Adrenal gland (tissue), 19 donors: ENCODE measurements at places on chromosomes 16 and 17.

- DNase-seq, result no peak
These were observed 34.9 kb downstream of the USP31 start for GRCh38 chr16:23114131-23114904.

DNA sequence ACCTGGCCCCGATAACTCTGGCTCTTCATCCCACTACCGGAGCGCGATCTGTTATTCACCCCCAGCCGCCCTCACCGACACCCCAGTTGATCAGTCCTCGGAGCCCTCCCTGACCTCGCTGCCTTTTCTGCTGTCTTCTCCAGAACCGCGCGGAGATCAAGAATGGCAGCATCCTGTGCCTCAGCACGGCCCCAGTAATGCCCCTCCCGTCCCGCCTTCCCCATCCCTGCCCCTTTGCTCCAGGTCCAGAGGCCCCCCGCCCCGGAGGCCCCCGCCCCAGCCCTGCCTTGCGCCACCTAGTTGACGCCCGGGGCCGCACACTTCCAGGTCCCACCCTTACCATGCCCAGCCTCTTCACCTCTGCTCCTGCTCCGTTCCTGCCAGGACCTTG lies 872 bp downstream of the ELMO3 start:
- no peak for DNase-seq

GRCh38 chr16:72856797-72857196 lies 191.1 kb downstream of the ZFHX3 start:
- no peak for DNase-seq

GRCh38 chr16:70444249-70445063 lies 5.6 kb upstream of the ST3GAL2 start:
- no peak for DNase-seq

GRCh38 chr16:85172455-85173145 lies 60.3 kb upstream of the CIBAR2 start:
- no peak for DNase-seq

DNA sequence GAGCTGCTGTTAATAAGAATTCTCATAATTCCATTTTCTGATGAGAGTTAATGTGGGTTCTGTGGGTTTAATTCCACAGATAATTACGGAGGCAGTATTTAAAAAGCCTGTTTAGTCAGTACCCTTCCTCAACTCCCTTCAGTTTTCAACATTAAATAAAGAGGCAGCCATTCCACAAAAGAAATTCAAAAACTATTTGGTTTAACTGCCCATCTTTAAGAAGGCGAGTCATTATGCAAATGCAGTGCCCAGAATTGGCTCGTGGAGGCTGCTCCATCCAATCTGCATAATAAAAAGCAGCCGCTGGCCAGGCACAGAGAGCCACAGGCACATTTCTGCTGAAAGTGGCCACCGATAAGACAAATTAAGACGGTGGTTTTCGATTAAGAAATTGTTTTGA lies 194.4 kb upstream of the TOX3 start:
- no peak for DNase-seq

DNA sequence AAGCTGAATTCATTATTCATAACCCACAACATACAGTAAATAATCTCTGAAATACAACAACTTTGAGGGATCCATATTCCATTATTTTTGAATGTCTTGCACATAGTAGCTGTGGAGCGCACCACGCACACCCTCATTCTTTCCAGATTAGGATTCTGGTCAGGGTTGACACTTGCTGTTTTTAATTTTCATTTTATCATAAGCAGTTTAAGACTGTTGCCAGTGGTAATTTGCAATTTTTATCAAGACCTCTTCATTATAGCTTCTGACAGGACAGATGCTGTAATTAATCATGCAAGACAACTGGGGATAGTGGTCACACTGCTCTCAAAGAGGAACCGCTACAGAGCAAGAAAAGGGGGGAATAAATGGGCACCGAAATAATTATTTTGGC lies 109.7 kb downstream of the TOX3 start:
- DNase-seq, result no peak

DNA sequence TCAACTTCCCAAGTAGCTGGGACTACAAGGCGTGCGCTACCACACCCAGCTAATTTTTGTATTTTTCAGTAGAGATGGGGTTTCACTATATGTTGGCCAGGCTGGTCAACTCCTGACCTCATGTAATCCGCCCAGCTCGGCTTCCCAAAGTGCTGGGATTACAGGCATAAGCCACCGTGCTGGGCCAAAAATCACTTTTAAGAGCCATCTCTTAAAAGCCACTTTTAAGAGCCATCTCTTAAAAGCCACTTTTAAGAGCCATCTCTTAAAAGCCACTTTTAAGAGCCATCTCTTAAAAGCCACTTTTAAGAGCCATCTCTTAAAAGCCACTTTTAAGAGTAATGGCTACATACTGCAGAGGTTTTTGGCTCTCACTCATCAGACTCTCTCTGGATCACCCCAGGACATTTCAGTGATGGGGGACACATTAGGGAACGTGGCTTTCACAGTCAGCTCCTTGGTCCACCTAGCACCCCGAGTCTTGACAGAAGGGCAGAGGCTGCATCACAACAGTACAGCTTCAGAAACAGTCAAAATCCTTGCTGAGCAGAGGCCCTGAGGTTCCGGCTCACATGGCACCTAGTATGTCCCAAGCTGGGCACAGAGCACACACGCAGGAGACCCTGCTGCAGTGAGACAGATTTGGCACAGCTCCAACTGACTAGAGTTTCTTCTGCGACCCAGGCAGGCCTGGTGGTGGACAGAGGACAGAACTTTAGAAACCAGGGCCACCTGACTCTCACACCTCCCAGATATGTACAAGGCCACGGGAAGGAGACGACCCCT lies 23.6 kb downstream of the RANBP10 start:
- DNase-seq, result no peak

GRCh38 chr17:68468334-68468733 lies 11.0 kb upstream of the WIPI1 start:
- no peak for DNase-seq

- no peak for DNase-seq
These were observed 94.1 kb upstream of the ZNF750 start for GRCh38 chr17:82933911-82934310.

GRCh38 chr16:20241321-20241720 lies 86.0 kb downstream of the GP2 start:
- DNase-seq, result no peak

- no peak for DNase-seq
These were observed 13.4 kb downstream of the CD300E start for GRCh38 chr17:74610108-74610507.

GRCh38 chr16:58499092-58499511 lies 841 bp upstream of the NDRG4 start:
- no peak for DNase-seq

DNA sequence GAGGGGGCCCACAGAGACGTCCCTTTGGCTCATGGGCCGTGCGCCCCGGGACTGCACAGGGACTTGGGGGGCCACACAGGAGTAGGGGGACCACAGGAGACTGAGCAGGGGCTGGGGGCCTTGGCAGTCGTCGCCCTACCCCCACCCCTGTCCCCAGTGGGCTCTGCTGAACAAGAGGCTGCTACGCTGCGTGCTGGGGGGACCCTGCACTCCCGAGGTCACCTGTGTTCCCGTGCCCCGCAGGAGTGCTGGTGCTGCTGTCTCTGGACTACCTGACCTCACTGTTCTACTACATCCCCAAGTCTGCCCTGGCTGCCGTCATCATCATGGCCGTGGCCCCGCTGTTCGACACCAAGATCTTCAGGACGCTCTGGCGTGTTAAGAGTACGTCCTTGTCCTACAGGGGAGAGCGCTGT lies 14.4 kb upstream of the RNF213 start:
- DNase-seq, result no peak

- DNase-seq, result no peak
These were observed 14.0 kb upstream of the SPHK1 start for GRCh38 chr17:76370261-76370993.

- DNase-seq, result peak; percentile 85
These were observed 133.1 kb downstream of the ABCA8 start for GRCh38 chr17:68821860-68822696.

DNA sequence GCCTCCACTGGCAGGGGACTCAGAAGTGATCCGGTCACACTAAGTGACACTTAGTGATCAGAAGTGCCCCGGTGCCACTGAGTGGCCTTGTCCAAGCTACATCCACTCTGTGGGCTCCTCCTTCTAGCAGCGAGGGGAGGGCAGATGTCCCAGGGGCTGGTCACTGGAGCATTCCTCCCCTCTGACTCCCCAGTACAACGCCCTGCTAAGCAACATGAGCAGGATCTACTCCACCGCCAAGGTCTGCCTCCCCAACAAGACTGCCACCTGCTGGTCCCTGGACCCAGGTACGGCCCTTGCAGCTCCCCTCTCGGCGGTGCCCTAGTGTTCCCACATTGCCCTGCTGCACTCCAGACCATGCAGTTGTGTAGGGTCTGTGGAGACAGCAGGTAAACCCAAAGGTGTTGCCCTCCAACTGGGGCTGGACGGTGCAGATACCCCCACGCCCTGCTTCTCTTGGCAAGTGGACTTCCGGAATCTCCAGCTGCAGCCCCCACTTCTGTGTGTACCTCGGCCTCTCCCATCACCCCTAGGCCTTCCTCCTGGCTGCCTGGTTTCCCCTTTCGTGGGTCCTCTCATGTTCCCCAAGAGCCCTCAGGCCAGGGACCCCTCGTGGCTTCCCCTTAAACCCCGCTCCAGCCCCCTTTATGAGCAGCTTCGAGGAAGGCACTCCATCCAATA lies 2.1 kb downstream of the ACE start:
- peak; percentile 93 for DNase-seq

DNA sequence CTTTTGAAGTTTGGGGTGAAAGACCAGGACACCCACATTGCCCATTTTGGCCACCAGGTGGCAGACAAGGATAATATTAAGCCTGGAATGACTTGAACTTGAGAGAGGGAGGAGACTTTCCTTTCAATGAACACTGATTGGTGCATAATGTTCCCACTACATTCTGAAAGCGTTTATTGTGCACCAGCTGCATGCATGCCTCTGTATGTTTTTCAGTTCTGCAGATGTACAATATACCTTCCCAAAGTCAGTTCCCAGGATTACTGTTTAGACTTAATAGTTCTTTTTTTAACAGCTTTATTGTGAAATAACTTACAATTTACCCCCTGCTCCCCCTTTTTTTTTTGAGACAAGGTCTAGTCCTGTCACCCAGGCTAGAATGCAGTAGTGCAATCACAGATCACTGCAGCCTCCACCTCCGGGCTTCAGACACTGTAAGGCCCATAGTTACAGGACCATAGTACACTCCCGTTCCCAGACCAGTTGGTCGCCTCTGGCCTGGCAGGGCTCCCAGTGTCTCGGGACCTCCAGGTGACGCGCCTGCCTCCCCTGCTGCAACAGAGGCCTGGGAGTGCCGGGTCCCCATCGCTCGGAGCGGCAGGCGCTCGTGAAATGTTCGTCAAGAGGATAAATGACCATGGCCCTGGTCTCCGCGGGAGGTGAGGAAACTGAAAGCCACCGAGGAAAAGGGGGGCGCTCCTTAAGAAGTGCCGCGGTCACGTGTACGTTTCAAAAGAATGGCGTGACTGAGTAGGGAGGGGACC lies 12.2 kb downstream of the CES2 start:
- peak; percentile 81 for DNase-seq

DNA sequence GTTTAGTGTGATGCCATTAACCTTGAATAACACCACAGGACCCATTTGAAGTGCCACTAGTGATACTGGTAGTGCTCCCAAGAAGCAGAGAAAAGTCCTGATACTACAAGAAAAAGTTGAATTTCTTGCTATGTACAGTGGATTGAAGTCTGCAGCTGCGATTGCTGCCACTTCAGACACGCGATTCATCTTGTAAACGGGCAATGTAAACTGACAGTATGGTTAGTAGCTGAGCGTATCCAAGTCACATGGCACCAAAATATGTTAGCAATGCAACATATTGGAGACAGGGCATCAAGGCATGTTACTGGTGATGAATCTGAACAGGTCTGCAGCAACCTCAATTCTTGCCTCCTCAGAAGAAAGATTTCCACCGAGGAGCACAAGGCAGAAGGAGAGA lies 238.9 kb downstream of the HS3ST3B1 start:
- no peak for DNase-seq

DNA sequence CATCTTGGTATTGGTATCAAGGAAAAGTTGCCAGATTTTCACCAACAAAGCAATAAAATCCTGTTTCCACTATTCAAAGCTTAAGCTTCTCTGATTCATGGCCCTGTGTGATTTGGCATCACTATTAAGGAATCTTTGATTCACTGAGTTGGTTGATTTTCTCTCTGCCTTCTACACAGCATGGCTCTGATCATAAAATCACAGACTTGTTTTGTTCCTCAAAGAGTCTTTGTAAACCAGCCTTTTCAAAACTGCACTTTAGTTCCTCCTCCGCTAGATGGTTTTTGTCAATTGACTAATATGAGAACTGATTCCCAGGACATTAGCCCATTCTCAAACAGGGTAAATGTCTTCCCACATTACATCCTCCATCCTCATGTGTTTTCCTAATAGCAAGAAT lies 197.6 kb downstream of the DNAH9 start:
- no peak for DNase-seq
